ENCODE measurements at places on chromosomes 11 and 22. TPM values are rescaled to one million over a fixed set of nuclear protein-coding genes. Genes with fewer than 3 reads are reported as not detected.

OR2AG2 gene
- total RNA-seq: not detected

DNA sequence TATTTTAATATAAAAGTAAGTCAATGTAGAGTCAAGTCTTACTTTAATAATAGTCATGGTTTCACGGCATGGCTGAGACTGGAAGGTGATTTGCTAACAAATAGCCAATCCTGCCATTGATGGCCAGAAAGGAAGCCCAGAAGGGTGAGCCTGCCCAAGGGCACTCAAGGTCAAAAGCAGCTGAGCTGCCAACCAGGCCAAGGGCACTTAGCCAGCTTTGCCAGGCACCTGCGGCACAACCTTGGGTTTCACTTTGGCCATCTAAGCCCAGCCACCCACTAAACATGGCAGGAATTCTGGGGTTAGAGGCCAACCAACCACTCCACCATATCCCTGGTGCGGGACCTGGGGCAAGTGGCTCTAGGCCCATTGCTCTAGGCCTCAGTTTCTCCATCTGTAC, 4.2 kb downstream of the LHFPL7 start:
- DNase-seq: no peak

OLFML1 gene
- total RNA-seq: 2.8 TPM

DNA sequence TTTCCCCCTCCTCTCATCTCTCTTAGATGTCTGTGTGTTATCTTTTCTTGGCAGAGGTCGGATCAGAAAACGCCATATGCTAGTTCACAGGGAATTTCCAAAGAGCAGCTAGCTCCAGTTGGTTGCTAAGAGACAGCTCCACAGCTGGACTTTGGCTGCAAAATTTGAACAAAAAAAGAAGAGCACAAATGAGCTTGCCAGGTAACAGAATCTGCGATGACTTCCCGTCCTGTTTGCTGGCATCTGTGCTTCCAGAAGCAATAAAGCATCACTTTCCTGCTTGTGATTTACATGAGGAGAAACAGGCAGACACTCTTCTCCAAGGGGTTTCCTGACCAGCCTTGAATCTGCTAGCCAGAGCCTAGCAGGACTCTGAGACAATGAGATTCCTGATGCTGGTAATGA, 596.0 kb upstream of the B3GAT1 start:
- DNase-seq: no peak

DCHS1 gene
- total RNA-seq: 4.7 TPM

- no peak for DNase-seq
These were observed 7.9 kb downstream of the SNAP29 start for GRCh38 chr22:20866736-20867135.

DNA sequence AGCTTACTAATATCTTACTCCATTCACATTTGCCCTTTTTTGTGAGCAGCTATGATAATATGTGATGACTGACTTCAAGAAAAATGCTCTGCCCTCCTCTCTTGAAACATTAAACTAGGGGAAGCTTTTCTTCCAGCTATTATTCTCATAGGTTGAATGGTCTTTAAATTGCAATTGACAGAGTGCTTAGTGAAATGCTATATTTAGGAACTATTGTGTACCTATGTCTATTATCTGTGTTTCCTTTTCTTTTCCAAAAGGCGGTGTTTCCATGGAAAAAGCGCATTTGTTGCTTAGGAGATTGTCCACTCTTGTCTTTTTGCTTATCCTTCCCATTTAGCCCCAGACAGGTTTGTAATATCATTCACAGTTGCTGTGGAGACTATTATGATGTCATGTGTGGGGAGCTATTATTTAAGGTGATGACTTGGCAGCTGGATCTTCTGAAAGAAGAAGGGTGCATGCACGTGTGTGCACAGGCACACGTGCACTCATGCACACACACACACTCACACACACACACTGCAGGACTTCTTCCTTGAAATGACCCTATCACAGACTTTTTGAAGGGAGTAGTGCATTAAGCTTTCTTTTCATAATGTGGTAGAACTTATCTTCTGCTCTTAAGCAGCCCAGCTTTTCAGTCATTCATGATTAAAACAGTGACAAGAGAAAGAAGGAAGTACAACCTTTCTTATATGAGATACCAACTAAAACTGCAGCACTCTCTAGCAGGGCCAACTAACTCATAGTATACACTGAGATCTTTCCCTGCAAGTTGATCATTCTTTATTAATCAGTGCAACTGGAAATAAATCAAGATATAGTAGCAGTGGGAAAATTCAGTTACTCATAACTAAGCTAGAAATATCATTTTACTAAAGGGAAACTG, 340.8 kb upstream of the MTNR1B start:
- DNase-seq: no peak
